ENCODE measurements at places on chromosomes 4 and X.

DNA sequence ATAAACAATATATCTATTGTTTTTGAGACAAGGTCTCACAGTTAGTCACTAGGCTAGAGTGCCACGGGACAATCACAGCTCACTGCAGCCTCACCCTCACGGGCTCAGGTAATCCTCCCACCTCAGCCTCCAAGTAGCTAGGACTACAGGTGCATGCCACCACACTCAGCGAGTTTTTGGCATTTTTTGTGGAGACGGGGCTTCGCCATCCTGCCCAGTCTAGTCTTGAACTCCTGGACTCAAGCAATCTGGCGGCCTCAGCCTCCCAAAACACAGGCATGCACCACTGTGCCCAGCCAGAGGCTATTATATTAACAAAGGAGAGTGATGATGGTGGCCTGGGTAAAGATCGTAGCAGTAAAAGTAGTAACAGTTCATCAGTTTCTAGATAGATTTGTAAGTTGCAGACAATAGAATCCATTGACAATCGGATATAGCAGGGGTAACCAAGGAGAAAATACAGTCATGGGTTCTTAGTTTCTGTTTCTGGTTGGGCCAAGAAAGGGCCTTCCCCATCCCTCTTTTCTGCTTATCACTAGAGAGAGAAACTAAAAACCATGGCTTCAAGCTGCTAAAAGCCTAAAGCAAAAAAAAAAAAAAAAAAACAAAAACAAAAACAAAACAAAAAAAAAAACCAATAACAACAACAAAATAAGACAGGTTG lies 60.6 kb downstream of the ANXA10 start:
- no peak for DNase-seq

DNA sequence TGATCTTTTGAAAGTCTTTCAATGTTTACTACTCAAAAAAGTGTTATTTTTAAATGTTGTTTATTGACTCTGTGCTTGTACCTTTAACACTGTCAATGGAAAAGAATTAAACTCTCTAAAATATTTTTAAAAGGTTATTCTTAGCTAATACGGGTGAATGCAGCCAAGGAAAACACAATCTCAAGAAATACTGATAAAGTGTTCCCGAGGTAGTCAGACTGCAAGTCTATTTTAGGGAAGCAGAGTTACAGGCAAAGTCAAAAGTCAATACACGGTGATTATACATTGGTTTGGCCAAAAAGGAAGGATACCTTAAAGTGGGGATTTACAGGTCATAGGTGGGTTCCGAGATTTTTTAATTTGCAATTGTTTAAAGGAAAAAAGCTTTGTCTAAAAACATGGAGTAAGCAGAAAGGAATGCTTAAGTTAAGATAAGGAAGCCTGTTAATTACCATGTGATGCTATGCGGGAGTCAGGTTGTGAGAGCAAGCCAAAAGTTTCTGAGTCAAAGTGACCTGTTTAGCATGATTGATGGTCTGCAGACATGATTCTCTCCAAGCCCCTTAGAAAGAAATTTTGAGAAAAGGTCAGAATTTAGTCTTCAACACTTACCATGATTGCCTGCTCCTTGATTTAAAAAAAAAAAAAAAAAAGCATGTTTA lies 288.4 kb downstream of the KLHL4 start:
- no peak for DNase-seq

- DNase-seq: no peak
These were observed 184.9 kb downstream of the AFAP1 start for GRCh38 chr4:7754565-7755262.

GRCh38 chr4:151865312-151865711 lies 104.5 kb upstream of the GATB start:
- DNase-seq: no peak

GRCh38 chr4:75916091-75916661 lies 13.9 kb upstream of the PPEF2 start:
- DNase-seq: no peak

DNA sequence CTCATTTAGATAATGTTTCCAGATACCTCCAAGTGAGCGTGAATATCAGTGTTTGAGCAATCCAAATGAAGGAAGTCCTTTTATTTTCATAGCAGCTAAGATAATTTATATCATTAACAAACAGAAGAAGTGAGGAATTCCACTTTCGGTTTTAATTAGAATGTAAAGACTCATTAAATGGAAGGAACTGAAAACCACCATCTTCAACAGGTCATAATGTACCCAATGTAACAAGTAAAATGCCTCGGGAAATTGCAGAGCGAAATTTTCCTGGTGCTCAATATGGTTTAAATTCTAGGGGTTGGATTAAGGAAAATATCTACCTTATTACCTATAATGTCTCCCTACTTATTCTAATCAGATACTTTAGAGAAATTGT lies 33.9 kb upstream of the SLC9A7 start:
- no peak for DNase-seq

DNA sequence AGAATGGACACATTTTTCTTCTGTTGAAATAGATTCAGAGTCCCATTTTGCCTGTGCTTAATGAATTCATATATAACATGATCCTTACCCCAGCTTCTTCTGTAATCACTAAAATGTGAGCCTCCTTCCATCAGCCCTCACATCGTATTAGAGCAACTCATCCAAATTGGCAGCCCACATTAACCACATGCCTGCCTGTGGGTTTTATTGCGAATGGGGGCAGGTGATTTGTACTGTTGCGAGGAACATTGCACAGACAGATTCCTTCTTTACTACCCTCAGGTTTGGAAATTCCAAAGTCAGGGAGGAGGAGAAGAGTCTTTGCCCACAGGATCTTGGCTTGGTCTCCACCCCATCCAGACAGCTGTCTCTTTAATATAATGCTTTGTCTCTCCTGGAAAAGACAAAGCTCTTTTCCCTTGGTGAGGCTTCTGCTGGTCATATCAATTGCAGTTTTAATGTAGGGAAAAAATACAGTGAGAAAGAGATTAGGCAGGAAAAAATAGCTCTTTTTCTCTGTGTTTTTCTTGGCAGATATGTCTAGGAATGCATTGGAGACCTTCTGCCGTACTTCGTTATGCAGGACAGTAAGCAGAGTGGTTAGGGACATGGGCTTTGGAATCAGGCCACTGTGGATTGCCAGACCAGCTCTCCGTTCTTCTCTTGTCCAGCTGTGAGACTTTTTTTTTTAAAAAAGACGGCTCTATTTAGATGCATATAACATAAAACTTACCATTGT lies 371.2 kb downstream of the AFF2 start:
- no peak for DNase-seq

- no peak for DNase-seq
These were observed 13.8 kb downstream of the ACSL4 start for GRCh38 chrX:109719264-109719663.

GRCh38 chrX:53318766-53319353 lies 37.5 kb upstream of the IQSEC2 start:
- no peak for DNase-seq

GRCh38 chr4:68591204-68591603 lies 15.1 kb upstream of the UGT2B17 start:
- no peak for DNase-seq

DNA sequence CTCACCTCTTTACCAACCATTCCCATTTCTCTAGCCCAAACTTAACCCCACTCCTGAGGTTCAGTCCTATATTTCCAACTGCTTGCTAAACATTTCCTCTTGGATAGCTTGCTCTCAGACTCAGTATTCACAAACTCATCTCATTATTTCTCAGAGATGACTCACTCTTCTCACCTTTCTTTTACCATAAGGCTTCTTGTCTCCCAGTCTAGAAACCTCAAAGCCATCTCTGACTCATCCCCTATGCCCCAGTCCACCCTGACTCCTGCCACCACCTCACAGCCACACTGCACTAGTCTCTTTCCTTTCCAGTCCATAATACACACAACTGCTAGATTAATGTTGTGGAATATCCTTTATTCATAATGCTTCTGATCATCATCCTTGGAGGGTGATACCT lies 4.8 kb downstream of the FRMPD3 start:
- DNase-seq: no peak

Measured in stimulated activated CD8-positive, alpha-beta memory T cell treated with anti-CD3 and anti-CD28 coated beads, Interleukin-4, amount 100 ng/mL, for 4 hours (primary cell).